Neuronal stem cell (in vitro differentiated cells): ENCODE measurements at places on chromosomes 11 and 22.

GRCh38 chr22:46931881-46932280 lies 169.4 kb downstream of the TBC1D22A start:
- no peak for DNase-seq

DNA sequence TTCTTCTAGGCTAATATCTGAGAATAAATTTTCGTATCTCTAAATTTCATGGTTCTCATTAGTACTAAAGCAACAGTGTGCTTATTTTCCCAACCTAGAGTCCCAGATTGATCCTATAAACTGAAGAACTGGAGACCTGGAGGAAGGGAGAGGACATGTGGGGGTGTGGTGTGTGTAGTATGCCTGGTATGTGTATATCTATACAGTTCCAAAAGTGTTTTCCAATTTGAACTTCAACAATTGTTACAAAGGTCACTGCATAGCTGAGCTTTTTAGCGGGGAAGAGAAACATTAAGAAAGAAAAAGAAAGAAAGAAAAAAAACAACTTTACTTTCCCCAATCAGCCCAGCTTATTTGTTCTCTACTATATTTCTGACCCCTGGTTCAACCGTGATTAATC lies 152.1 kb downstream of the SOX6 start:
- no peak for DNase-seq

GRCh38 chr11:30567120-30567519 lies 19.0 kb downstream of the MPPED2 start:
- no peak for DNase-seq

DNA sequence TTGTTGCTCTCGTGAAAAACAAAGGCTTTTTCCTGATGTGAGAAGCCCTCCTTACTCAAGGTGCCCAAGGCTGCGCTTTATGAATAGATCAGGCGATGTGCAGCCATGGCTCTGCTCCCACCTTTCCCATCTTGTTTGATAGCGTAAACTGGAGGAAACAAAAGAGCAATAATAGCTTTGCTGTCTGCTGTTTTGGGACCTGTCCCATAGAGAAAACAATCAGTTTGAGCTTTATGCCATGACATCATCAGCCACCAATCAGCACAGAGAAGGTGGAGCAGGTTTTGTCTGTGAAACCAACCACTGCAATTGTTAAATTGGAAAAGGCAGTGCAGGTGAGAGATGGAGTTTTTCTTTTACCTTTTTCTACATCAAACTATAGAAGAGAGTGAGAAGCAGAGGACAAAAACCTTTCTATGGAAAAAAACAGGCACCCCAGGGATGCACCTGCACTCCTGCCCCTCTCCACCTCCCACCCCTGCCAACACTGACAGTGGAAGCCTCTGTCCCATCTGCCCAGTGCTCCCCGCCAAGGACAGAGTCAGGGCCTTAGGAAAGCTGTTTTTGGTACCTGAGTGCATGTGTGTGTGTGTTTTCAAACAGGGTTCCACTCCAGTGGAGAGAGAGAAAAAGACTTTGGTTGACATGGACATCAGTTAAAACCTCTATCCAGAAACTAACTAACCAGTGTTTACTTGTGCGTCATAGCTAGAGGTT lies 80.7 kb downstream of the MICAL3 start:
- no peak for DNase-seq

GRCh38 chr11:83034673-83035014 lies 37.1 kb downstream of the RAB30 start:
- DNase-seq = no peak

DNA sequence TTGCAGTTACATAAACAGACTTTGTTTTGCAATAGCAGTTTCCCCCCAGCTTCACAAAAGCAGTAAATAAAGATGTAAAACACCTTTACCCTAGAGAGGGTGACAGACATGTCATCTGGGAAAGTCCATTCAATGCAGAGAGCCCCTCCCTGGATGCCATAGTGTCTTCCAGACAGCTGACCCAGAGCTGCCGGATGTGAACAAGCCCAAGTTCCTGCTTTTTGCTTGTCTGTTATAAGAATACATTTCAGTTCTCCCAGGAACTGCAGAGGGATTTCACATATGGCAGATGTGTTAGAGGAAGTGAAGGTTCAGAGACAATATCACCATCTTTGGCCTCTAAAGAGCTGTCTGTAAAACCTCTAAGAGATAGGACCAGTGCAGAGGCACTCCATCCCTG lies 48.9 kb downstream of the RELT start:
- no peak for DNase-seq

GRCh38 chr11:1202776-1203504 lies 19.9 kb upstream of the MUC5B start:
- DNase-seq = peak; percentile 62

- DNase-seq = no peak
Observed at GRCh38 chr11:69442807-69443137, 38.7 kb upstream of the LINC01488 start.
